ENCODE measurements at places on chromosomes 3 and 15.

- DNase-seq, result no peak
Measured at GRCh38 chr3:178435575-178435974, 100.7 kb upstream of the KCNMB2 start.

DNA sequence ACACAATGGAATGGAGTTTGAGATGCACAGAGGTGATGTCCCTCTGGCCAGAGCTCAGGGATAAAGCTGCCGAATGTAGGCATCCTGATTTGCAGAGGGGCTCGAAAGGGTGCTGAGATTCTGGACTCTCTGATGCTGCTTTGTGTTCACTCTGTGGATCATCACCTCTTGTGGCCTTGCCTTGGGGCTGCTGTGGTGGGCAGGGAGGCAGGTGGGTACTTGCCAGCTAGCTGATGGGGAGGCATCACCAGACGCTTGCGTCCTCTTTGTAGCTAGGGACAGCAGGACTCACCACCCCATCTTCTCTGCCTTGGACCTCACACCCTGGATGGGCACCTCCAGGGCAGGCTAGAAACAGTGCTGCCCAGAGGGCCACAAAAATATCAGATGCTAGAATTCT is 14.6 kb upstream of the RASGRF1 start:
- DNase-seq, result no peak

- DNase-seq, result no peak
Measured at GRCh38 chr3:127867986-127868385, 45.7 kb upstream of the MGLL start.

GRCh38 chr3:43004282-43004681 is 25.2 kb downstream of the GASK1A start:
- no peak for DNase-seq

DNA sequence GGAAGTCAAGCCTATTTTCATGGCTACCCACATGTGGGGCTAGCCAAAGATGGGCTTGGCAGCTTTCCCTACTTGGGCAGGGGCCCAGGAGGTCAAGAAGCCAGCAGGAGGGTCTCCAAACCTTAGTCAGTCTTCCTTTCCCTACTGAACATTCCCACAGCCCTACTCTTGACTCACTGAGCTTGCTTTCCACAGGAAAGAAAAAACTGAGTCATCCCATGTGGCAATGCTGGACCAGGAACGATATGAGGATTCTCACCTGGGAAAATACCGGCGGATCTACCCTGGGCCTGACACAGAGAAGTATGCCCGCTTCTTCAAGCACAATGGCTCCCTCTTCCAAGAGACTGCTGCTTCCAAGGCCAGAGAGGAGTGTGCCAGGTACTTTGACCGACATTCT is 3.7 kb upstream of the NGRN start:
- peak; percentile 69 for DNase-seq

- peak; percentile 41 for DNase-seq
Measured at GRCh38 chr15:84955089-84955848, 26.4 kb upstream of the PDE8A start.

- no peak for DNase-seq
Measured at GRCh38 chr3:177652556-177653291, 455.4 kb upstream of the TBL1XR1 start.
